Cortex of kidney (tissue), 1 donor: ENCODE measurements at places on chromosomes 2 and 18.

GRCh38 chr18:22865354-22866116 is 67.6 kb upstream of the RBBP8 start:
- DNase-seq = no peak

- DNase-seq = no peak
Observed at GRCh38 chr2:219441451-219442255, 7.0 kb downstream of the SPEG start.

GRCh38 chr2:231376857-231377256 is 18.7 kb upstream of the B3GNT7 start:
- no peak for DNase-seq

DNA sequence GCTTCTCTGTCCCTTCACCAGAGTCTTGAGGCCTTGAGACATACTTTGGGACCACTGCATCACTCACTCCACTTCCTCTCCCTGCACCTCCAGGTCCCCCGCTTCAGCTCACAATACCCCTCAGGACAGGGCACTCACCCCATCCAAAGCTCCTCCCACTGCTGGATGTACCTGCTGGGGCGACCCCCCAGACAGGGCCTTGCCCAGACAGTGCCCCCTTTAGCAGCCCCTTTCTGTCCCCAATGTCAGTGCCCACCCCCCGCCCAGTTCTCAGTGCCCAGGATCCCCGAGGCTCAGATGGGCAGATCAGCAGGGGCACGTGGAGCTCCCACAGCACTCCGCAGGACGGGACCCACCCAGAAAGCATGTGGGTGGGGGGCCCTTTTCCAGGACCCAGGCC is 23.8 kb upstream of the IMP4 start:
- no peak for DNase-seq
